ENCODE measurements at places on chromosomes 12 and 14.

- no peak for DNase-seq
Observed at GRCh38 chr14:99768381-99768780, 24.8 kb upstream of the EML1 start.

DNA sequence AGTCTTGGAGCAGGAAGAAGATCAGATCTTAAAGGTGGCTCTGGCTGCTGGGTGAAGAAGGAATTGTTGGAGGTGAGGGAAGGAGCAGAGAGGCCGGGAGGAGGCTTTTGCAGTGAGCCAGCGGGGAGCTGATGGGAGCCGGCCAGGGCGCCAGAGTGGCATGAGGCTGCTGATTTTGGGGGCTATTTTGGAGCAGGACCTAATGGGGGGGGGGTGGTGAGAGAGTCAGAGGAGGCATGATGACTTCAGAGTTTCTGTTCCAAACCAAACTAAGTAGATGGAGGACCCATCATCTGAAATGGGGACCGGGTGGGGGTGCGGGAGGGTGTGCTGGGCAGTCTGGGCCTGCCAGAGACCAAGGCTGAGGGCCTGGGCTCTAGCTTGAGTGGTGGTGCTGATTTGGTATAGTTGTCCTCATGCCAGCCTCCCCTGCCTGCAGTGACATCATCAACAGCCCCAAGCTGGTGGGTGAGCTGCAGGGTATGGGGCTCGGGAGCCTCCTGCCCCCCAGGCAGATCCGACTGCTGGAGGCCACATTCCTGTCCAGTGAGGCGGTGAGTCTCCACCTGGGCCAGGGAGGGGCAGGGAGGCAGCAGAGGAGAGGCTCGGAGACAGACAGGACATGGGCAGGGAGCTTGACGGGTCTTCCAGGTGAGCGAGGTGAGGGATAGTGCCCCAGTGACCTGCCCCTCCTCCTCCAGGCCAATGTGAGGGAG is 6.2 kb downstream of the TNFAIP2 start:
- DNase-seq = no peak

- no peak for DNase-seq
Observed at GRCh38 chr14:68160779-68161546, 341.4 kb downstream of the RAD51B start.

DNA sequence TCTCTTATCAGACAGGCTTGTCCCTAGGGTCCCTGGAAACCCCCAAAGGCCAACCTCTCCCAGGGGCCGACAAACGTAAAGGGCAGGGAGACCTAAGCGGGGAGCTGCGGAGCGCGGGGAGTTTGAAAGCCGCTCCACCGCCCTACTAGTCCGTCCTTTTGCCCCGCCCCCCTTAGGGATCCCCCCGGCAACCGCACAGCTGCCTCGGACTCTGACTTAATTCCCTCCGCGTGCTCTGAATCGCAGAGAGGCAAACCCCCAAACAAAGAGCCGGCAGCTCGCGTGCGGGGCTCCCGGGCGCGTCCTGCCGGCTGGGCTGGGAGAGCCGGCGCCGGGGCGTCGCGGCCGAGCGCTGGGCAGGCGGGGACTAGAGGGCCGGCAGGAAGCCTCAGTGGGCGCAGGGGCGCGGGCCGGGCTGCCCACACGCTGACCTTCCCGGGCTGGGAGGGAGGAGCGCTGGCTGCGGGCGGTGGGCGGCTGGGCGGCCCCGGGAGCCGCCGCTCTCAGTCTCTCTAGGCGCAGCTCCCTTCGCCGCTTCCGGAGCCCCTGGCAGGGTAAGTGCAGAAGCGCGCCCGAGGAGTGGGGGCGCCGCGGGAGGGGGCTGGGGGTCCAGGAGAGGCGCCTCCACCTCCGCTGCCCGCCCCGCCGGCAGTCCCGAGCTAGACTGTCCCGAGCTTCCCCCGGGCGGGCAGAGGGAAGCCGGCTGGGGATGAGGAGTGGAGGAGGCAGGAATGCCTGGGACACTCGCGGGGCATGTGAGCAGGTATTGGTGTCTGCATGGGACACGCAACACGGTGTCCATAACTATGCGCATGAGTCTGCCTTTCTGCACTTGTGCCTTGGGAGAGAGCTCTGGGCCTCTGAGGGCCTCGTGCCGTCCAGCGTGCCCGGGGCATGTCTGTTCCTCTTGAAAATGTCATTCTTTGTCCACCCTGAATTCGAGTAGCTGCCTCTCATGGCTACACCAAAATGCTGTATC is at the start of gene TSPAN11:
TSS of gene TSPAN11 (plus strand) at position 506 of the 979 bp plus-strand sequence. CDS start 27,244 bp downstream, outside the sequence.
- DNase-seq = no peak

DNA sequence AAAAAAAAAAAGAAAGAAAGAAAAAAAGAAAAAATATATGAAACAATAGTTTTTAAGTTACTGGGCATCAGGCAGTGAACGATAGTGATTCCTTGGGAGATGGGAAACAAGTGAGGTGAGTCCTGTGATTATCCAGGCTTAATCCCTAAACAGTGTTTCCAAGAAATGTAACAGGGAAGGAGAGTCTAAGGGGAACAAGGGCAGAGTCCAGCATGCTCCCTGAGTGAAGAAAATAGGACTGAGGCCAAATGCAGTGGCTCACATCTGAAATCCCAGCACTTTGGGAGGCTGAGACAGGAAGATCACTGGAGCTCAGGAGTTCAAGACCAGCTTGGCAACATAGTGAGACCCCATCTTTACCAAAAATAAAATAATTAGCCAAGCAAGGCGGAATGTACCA is 40.7 kb downstream of the R3HDM2 start:
- no peak for DNase-seq

- no peak for DNase-seq
Observed at GRCh38 chr12:68746572-68747180, 700 bp downstream of the SLC35E3 start.

DNA sequence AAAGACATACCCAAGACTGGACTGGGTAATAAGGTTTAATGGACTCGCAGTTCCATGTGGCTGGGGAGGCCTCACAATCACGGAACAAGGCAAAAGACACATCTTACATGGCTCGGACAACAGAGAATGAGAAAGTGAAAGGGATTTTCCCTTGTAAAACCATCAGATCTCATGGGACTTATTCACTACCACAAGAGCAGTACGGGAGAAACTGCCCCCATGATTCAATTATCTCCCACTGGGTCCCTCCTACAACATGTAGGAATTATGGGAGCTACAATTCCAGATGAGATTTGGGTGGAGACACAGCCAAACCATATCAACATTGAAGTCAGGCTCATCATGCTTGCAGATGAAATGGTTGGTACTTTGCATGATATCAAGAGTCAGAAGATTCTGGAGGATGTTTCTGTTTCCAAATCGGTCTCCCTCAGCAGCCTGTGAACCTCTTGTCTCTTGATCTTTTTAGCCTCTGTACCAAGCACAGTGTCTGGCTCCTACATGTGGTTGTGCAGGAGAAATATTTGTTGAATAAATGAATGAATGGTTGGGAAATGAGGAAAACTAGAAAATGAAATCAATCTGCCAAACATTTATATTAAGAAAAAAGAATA is 98.6 kb downstream of the VRK1 start:
- no peak for DNase-seq

DNA sequence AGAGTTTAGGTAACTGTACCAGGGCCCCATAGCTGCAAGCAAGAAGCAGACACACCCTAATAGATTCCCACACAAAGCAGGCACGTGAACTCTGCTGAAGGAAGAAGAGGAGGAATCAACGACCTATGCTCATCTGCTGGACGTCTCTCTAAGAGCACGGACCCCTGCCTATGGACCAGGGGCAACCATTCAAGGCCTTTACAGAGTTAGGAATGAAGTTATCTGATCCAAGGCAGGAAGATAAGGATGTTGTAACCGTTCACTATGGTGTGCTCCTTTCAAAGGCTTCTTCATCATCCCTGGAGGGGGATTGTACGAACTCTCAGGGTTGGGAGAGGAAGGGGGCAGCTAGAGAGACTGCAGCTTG is 141.6 kb upstream of the PARP11 start:
- no peak for DNase-seq

DNA sequence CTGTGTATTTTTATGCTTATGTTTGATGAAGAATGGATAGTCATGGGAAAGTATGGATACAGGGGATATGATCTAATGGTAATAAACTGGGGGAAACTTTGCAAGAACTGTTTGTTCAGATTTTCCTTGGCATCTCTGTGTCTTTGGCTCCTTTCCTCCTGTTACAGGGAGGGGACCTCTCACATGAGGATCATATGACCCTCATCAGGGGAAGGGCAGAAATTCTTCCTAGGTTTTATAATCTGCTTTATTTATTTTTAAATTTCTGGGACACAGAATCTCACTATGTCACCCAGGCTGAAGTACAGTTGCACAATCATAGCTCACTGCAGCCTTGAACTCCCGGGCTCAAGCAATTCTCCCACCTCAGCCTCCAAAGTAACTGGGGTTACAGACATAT is 526.5 kb downstream of the CCER1 start:
- DNase-seq = no peak

DNA sequence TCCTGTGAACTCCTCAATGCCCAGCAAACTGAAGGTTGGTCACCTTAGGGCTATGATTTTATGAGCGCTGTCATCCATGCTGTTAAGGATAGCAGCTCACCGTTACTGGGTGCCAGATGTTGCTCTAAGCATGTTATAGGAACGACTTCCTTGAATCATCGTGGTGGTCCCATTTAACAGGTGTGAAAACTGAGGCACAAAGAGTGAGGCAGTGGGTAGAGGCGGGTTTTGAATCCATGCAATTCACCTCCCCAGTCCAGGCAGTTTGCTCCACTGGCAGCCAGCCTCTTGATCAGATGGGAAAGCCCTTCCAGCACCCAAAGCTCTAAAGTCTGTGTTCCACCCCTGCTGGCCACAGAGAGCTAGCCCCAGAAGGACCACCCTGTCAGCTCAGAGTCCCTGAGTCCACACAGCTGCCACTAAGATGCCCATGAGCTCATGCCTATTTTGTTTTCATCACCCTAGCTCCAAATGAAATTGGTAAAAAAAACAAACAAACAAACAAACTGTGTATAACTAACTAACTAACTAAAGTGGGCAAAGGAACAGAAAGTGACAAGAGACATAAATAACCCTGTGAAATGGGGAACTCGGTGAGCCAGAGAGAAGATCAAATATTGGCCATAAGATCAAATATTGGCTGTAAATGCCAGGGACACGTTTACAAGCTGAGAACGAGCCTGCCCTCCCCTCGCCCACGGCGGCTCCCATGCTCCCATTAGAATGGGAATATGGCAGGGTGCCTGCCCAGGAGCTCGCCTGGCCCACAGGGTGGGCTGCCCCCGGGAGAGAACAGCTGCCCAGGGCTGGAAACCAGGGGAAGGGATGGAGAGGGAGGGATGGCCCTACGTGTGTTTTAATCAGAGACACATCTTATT is 72.3 kb upstream of the RFLNA start:
- DNase-seq = no peak

GRCh38 chr12:2341051-2341751 is 288.4 kb downstream of the CACNA1C start:
- no peak for DNase-seq

Measured in fibroblast of skin of left biceps (primary cell).